Stimulated activated CD8-positive, alpha-beta memory T cell treated with anti-CD3 and anti-CD28 coated beads, Interleukin-15, amount 100 ng/mL, for 24 hours (primary cell): ENCODE measurements at places on chromosomes 2 and 18.

- DNase-seq = no peak
Measured at GRCh38 chr2:123717636-123718334, 307.3 kb upstream of the CNTNAP5 start.

DNA sequence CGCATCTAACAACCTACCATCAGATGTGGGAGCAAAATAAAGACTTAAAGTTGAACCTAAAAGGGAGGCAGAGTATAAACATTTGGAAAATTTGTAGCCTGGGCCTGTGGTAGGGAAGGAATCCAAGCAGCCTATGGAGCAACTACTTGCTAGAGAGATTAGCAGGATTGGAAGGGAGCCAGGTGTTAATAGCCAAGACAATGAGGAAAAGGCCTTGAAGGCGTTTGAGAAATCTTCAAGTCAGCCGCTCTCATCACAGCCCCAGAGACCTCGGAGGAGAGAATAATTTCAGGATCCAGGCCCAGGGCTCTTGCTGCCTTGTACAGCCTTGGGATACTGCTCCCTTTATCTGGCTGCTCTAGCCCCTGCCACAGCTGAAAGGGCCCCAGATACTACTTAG lies 219.7 kb downstream of the THSD7B start:
- DNase-seq = no peak

DNA sequence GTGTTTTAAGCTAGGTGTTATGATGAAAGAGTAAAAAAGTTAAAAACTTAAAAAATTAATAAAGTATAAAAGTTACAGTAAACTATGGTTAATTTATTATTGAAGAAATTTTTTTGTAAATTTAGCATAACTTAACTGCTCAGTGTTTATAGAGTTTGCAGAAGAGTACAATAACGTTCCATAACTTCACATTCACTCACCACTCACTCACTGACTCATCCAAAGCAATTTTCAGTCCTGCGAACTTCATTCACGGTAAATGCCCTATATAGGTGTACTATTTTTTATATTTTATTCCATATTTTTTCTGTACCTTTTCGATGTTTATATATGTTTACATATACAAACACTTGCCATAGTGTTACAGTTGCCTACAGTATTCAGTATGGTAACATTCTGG lies 694.8 kb upstream of the SLC39A10 start:
- DNase-seq = no peak

GRCh38 chr2:233711312-233712008 lies 1.2 kb upstream of the UGT1A5 start:
- DNase-seq = peak; percentile 37

GRCh38 chr2:132547090-132547687 lies 122.8 kb downstream of the LYPD1 start:
- peak; percentile 6 for DNase-seq

GRCh38 chr18:48161911-48162698 lies 231.6 kb upstream of the SMAD2 start:
- no peak for DNase-seq

DNA sequence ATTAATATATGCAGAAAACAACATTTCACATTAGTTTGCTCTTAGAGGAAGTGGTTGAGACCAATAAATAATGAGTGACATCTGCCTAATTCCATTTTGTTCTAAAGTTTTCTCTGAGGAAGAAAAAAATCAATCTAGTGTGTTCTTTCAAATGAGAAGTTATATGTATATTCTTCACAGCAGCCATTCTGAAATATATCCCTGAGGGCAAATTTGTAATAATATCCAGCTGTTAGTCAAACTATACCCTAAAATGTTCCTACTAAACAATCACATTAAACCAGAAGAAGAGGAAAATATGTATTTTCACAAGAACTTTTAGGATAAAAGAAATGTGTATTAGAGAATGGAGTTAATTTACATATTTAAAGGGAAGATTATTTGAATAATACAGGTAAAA lies 375.1 kb upstream of the CDH19 start:
- DNase-seq = no peak

GRCh38 chr2:114548151-114548550 lies 105.7 kb downstream of the DPP10 start:
- DNase-seq = no peak

DNA sequence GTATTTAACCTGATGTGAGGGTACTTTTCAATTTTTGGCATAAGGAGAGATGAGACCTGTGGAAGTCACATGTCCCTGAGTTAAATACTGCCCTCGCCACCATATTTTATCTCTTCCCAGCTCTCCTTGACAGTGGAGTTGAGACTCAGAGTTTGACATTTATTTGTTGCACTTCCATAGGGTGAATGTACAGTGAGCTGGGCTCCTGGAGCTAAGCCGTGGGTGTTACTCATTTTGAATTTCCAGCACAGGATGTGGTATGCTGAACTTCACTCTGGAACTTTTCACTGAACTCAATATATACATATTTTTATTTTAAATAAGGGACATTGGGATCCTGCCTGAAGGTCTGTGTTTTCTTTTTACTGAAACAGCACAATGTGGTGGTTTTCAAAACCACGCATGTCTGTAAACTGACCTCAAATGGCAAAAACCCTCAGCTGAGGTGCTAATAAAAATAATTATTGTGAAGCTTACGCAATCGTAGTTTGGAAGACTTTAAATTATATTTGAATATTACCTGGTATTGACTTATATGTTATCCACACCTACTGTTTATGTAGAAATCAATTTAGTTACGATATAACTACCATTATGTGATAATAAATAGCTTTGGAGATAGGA lies 12.1 kb downstream of the RNF144A start:
- DNase-seq = no peak

DNA sequence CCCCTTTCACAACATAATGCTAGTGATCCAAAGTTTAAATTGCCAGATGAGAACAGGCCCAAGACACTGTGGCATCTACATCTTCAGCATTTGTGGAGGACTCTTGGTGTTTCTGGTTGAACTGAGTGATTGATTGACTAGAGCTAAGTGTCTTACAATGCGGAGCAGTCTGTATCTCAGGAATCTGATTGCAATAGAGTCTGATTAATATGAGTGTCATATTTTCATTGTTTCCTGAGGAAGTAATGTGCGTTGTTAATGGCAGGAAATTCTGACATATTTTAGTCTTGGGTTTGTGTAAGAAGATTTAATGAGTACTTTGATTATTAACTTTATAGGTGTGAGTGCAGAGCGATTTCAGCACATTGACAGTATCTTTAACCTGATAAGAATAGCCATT lies 82.0 kb upstream of the PROKR1 start:
- DNase-seq = no peak

DNA sequence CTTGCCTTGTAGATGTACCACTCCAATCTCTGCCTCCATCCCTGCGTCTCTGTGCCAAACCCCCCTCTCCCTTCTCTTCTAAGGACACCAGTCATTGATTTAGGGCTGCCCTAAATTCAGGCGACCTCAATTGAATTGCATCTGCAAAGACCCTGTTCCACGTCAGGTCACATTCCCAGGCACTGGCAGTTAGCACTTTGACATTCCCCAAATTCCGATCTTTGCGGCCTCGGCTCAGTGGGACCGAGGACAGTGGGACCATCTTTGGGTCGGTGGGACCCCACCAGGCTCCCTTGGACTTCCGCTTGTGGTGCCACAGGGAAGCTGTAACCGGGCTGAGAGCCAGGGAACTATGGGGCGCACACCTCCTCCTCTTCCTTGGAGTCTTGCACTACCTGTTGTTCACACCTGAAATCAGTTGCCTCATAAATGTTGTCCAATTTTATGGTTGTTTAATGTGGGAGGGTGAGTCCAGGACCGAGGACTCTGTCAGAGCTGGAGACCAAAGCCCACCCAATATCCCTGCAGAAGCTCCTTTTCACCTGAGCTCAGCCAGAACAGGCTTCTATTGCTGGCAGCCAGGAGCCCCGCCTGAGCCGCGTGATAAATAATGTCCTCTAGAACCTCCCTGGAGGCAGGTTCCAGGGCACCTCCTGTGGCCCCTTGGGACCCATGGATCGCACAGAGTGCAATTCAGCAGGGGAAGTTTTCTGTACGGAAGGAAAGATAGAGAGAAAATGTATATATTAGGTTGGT lies 271.6 kb downstream of the EIPR1 start:
- no peak for DNase-seq

GRCh38 chr2:161159456-161160225 lies 587 bp upstream of the TANK start:
- DNase-seq = no peak

DNA sequence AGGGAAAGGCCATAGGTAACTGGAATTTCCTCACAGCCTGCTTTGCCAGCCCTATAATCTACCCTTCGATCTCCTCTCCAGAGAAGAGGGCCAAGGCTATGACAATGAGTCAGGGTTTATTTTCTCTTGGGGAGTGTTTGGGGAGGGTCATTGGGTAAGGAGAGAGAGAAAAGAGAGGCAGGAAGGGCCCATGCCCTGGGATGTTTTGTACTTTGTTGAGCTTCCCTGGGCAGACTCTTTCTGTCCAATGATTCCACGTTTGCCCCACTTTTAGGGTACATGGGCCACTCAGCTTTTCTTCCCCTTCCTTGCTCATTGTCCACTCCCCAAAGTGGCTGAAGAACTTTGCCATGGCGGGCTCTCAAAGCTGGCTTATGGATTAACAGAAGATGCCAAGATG lies 224.2 kb downstream of the ALK start:
- DNase-seq = no peak

DNA sequence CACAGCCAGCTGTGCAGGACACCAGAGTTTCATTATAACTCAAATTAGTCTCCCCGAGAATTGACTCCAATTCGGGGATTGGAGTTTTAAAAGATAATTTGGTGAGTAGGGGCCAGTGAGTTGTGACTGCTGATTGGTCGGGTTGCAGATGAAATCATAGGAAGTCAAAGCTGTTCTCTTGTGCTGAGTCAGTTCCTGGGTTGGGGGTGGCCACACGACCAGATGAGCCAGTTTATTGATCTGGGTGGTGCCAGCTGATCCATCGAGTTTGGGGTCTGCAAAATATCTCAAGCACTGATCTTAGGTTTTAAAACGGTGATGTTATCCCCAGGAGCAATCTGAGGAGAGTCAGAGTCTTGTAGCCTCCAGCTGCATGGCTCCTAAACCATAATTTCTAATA lies 82.7 kb upstream of the SLC66A3 start:
- DNase-seq = no peak

- no peak for DNase-seq
Measured at GRCh38 chr2:141929331-141930252, 201.2 kb downstream of the LRP1B start.

GRCh38 chr2:69089998-69090397 lies 77.0 kb downstream of the ANTXR1 start:
- no peak for DNase-seq

GRCh38 chr18:76384114-76384790 lies 110.8 kb downstream of the ZNF516 start:
- no peak for DNase-seq

- DNase-seq = no peak
Measured at GRCh38 chr2:152718909-152719645, 657 bp downstream of the ARL6IP6 start.

DNA sequence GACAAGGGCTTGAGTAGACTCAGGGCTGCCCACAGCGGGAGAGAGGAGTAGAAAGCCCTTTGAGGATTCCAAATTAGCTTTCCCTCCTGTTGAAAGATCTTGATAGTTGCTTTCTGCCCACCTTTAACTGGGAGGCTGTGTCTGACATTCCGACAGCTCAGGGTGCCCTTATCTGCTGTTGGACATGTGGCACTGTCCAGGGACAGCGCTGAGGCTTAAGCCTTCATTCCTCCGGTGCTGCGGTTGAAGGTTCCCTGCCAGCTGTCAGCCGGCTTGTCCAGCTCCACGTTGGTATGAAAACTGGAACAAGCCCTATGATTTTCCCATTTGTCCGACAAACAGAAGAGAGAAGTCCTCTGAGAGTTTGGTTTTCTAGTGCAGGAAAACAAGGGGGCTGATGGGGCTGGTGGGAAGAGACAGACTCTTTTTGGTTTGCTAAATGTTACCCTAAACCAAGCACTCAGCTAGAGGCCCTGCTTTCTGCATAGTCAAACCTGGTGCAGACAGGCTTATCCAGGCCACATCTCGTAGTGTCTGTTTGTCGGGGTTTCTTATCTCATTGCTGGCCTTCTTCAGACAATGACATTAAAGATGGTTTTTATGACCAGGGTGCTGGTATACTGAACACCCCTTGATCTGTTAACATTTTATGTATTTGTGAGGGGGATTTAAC lies 24.5 kb downstream of the GREB1 start:
- DNase-seq = no peak

GRCh38 chr2:215530191-215530968 lies 94.5 kb upstream of the FN1 start:
- DNase-seq = no peak

DNA sequence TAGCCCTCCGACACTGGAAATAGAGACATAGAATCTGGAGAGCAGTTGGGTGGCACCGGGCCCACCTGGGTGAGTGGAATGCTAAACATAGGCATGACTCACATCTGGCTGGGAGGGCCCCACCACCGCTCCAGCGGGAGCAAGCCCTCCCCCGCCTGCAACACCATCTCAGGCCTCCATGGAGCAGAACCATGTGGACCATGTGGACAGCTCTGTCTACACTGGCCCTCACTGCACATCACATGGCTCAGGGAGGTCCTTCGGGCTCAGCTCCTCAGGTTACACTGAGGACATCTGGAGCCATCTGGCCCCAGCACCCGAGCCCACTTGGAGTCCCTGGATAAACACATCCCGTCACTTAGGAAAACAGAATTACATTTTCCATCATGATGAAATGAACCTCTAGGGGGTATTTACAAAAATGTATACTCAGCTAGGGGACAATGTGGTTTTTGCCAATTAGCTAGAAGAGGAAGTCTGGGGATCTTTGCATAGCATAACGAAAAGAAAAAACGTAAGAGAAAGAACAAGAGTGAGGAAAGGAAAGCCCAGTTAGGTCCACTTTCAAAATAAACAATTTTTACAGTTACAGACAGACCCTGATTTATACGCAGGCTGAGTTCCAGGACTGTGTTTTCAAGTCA lies 30.7 kb upstream of the MLPH start:
- no peak for DNase-seq

- no peak for DNase-seq
Measured at GRCh38 chr2:118689874-118690273, 157.6 kb downstream of the EN1 start.

DNA sequence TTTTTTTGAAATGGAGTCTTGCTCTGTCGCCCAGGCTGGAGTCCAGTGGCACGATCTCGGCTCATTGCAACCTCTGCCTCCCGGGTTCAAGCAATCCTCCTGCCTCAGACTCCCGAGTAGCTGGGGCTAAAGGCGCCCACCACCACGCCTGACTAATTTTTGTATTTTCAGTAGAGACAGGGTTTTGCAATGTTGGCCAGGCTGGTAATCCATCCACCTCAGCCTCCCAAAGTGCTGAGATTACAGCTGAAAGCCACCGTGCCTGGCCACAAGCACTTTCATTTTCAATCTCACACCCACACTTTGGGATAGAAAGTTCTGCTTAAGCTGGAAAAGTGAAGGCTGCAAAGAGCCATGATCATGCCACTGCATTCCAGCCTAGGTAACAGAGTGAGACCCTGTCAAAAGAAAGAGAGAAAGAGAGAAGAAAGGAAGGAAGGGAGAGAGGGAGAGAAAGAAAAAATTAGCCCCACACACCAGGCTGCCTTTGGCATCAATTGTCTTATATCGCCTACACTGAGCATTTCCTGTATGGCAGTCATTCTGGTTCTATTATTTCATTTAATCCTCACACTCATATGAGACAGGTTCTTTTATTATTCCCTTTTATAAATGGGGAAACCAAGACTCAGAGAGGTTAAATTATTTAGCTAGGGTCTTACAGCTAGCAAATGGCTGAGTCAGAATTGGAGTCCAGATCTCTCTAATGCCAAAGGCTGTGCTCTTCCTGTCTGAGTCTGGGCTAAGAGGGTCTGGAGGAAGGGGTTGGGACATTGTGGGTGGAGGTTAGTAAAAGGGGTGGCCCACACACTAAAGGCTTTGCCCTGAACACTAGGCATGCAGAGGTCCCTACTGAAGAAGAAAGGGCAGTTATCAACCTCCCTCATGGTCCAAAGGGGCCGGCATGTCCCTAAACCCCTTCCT lies 37.9 kb upstream of the PKDCC start:
- DNase-seq = no peak
